ENCODE measurements at places on chromosomes 3 and 15.

DNA sequence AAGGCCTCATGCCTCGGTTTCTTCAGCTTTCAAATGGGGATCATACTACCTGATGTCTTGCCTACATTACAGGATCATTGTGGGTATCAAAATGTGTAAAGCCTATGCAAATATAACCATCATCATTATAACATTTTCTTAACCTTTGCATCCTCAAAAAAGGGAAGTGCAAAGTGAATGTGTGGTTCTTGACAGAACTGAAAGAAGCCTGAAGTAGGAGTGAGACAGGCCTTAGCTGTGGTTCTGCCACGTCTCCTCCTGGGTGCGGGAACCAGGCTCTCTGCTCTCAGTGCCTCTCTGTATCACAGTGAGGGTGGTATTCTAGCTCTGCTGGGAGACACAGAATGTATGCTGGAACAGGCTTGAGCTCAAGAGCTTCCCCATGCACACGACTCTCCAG, 316.9 kb upstream of the ICE2 start:
- DNase-seq, result no peak

DNA sequence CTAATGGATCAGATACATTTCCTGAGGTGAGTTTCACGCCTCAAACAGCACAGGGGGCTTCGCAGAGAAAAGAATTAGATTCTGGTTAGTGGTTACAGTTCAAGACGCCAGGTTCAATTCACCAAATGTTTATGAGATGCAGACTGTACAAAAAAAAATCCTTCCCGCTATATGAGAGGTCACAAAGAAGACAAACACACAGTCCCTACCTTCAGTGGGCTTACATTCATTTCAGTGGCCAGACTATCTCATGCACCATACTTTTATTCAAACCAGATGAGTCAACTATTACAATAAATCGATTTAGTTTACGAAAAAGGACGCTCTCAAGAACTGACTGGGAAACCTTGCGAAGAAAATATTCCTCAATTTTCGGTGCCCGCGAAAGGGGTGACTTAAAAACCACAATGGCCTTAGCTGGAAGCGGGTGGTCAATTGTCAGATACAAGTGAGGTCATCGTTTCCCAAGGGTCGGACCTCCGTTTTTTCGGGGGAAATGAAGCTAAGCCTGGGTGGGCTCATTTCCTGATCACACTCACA, 695 bp downstream of the METTL6 start:
- DNase-seq, result no peak

DNA sequence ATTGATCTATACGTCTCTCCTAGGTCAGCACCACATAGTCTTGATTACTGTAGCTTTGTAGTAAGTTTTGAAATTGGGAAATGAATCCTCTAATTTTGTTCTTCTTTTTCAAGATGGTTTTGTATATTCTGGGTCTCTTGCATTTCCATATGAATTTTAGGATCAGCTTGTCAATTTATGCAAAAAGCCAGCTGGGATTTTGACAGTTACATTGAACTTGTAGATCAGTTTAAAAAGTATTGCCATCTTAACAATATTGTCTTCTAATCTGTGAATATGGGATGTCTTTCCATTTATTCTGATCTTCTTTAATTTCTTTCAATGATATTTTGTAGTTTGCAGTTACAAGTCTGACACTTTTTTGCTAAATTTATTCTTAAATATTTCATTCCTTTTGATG, 5.6 kb upstream of the PRR23E start:
- no peak for DNase-seq

- DNase-seq, result no peak
Observed at GRCh38 chr15:57082054-57082728, 163.7 kb downstream of the TCF12 start.

DNA sequence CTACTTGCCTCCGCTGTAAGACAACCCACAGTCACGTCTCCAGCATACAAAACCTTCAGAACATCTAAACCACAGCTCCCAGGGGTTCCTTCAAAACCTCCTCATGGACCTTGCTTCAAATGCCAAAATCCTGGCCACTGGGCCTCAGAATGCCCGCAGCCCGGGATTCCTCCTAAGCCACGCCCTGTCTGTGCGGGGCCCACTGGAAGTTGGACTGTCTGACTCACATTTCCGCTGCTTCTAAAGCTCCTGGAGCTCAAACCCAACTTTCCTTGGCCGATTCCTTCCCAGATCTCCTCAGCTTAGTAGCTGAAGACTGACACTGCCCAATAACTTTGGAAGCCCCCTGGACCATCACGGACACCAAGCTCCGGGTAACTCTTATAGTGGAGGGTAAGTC, 17.9 kb upstream of the OR5H6 start:
- DNase-seq, result no peak

- DNase-seq, result no peak
Observed at GRCh38 chr3:40336511-40337135, 27.1 kb downstream of the EIF1B start.

- DNase-seq, result no peak
Observed at GRCh38 chr15:52071570-52071969, 41.0 kb downstream of the BCL2L10 start.

DNA sequence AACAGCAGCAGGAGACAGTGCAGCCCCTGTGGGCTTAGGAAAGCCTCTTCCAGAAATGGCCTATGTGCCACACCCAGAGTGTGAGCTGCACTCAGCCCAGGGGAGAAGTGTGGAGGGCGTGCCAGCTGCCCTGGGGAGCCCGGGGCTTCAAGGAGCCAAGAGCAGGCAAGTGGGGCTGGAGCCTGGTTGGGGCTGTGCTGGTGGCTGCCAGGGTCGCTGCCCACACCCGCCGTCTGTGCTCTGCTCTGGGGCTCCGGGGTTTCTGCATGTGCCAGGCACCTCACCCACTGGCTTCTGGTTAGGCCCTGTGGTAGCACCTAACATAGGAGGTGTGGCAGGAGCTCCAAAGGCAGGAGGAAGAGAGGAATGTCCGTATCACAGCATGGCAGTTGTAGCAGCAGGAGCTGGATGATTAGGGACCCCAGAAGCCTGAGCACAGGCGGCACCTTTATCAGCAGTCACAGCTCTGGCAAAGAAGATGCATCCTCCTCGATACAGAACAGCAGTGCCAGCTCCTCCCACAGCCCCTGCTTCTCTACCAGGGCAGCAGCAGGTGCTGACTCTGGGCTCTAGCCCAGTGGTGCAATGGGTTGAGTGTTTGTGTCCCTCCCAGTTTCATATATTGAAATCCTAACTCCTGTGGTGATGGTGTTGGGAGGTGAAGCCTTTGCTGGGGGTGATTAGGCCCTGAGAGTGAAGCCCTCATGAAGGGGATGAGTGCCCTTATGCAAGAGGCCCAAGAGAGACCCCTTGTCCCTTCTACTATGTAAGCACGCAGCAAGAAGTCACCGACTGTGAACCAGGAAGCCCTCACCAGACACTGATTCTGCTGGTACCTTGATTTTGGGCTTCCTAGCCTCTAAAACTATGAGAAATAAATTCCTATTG, 70.0 kb upstream of the KLF13 start:
- no peak for DNase-seq

DNA sequence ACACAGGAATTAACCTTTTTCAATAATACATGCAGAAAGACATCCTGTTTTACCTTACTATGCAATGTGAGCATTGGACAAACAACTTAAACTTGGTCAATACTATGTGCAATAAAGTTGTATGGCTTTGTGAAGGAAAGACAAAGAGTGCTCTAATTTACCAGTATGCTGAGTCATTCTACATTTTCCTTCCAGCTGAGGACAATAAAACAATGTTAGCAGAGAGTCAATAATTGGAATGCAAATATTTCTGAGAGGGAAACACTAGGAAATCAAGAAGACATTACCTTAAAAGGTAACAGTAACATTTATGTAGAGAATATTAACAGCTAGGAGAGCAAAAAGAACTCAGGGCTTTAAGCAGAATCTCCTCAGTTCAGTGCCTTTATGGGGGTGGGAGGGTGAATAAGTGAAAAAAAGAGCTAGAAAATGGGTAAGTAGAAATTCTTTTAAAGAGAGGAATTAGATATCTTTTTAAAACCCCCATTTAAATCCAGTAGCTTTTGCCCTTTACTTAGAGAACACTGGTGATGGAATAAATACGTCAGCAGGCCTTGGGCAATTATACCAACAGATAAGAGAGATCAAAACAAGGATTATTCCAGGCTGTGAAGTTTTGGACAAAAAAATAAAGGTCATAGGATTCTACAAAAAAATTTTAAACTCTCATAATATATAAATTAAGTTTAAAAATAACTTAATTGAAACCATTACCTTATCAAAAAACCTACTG, 11.6 kb upstream of the HGD start:
- DNase-seq, result no peak

DNA sequence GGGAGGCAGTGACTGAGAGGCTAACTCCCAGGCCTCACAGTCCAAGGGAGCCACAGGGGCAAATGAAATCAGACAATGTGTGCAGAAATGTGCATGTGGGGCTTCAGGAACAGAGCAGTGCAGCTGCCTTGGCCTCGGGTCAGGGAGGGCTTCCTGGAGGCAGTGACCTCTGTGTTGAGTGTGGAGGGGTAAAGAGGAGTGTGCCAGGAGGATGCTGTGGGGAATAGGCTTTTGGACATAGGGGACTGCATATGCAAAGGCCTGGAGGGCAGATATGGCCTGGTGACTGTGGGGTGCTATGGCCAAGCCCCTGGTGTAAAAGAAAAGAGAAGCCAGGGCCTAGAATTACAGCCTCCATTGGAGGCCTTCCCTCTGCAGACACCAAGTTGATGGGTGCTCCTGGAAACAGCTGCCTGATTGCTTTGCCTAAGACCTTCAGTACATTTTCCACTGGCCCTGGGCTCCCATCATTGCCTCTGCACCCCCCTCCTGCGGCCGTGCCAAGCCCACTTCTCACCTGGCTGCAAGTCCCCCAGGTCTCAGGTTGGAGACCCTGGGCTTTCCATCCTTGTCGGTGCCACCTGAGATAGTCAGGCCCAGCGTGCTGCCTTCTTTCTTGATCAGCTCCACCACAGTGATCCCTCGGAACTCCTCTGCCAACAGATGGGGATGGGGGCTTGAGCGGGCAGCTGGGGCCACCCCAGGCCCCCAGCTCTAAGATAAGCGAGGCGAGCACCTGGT, 15.1 kb downstream of the GRIP2 start:
- DNase-seq, result no peak

Data from stimulated activated CD8-positive, alpha-beta memory T cell treated with anti-CD3 and anti-CD28 coated beads, Interleukin-15, amount 100 ng/mL, for 4 hours (primary cell).